Stimulated activated CD4-positive, alpha-beta T cell treated with anti-CD3 and anti-CD28 coated beads, Interleukin-15, amount 100 ng/mL, for 1 hour (primary cell): ENCODE measurements at places on chromosomes 1 and 21.
A peak's percentile ranks its signal among the peaks of the same experiment; 100 is the strongest.

DNA sequence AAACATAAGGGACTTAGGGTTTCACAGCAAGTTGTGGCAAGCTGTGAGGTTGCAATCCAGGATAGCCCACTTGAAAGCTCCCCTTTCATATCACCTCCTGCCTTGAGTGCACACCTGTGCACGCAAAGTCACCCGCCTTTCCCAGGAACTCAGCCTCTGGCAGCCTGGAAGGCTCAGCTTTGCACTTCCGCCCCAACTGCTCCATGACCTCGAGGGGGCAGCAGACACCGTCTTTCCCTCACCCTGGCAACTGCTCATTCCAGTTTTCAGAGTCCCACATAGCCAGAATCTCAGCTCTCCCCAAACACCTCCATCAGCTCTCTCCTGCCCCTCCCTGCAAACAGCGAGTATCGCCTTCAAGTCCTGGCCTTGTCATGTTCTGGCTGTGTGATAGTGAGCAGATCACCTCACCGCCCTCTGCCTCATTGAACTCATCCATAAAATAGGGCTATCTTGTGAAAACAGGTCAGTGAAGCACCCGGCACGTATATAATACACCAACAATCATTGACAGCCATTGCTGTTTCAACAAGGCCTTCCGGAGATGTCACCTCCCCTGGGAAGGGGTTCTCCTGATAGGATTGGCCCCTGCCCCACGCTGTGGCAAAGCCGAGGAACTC lies 32.2 kb upstream of the EPB41 start:
- peak; percentile 58 for DNase-seq

- DNase-seq, result no peak
Measured at GRCh38 chr21:31394309-31394708, 50.2 kb upstream of the TIAM1 start.

DNA sequence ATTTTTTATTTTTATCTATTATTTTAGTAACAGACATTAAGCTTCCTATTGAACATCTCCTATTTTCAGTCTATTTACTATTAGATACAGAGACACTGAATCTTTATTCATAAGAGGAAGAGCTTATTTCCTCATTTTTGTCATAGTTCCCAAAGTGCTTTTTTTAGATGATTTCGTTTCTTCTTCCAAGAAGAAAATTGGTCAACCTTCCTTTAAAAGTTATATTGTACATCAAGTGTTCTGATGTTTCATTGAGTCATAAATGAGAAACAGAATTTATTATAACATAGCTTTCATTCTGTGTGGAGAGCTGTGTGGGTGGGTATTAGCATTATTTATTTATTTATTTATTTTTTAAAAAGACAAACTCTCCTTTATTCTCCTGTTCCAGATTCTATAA lies 50.6 kb upstream of the BACH1 start:
- DNase-seq, result no peak

DNA sequence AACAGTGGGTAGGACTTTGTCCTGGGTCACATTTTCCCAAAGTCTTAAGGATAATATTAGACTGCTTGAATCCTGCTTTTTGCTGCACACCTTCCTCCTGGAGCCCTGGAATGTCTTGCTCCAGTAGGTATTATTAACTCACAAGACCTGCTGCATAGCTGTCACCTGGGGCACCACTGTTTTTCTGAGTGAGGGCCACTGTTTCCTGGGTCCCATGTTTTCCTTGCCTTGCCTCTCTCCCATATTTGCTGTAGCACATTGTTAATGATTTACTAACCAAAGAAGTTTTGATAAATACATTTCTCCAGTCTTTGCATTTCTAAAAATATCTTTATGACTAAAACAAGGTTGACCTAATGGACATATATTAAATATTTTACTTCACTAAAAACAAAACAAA lies 22.5 kb upstream of the FCAMR start:
- DNase-seq, result no peak

GRCh38 chr1:20486457-20487235 lies 636 bp upstream of the CAMK2N1 start:
- no peak for DNase-seq

- peak; percentile 43 for DNase-seq
Measured at GRCh38 chr1:33298623-33299277, 22.1 kb downstream of the A3GALT2 start.
